ENCODE measurements at places on chromosomes 2 and 18.

DNA sequence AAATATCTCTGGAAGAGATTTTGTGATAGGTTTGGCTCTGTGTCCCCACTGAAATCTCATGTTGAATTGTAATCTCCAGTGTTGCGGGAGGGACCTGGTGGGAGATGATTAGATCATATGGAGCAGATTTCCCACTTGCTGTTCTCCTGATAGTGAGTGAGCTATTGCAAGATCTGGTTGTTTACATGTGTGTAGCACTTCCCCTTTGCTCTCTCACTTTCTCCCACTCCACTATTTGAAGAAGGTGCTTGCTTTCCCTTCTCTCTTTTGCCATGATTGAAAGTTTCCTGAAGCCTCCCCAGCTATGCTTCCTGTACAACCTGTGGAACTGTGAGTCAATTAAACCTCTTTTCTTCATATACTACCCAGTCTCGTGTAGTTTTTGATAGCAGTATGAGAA lies 97.0 kb upstream of the FN1 start:
- DNase-seq: peak; percentile 71

DNA sequence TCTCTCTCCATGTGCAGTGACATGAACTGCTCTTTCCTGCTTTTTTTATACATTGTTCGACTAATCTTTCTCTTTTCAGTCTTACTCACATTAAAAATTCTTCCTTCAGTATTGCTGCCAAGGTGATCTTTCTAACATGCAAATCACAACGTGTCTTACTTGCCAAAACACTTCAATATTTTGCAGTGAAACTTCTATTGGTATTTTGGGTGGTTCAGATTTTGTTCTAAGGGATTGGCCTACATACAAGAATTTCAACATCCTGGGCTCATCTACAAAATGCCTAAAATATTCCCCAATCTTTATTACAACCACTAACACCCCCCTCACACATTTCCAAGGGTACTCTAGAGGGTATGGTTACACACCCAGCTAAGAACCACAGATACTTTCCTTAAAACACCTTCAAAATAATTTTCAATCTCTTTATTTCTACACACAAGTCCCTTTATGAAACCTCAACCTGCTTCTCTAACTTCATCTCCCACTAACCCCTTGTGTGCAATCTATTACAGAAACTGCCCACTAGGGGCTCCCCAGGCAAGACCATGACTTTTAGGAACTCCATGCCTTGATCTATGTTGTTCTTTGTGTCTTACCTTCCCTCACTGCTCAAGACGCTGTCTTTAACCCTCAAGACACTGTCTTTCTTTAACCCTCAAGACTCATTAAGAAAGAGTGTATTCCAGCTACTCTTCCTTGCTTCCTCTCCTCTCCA lies 50.9 kb downstream of the COL3A1 start:
- DNase-seq: no peak

GRCh38 chr2:136327162-136327852 lies 209.4 kb upstream of the CXCR4 start:
- DNase-seq: no peak

DNA sequence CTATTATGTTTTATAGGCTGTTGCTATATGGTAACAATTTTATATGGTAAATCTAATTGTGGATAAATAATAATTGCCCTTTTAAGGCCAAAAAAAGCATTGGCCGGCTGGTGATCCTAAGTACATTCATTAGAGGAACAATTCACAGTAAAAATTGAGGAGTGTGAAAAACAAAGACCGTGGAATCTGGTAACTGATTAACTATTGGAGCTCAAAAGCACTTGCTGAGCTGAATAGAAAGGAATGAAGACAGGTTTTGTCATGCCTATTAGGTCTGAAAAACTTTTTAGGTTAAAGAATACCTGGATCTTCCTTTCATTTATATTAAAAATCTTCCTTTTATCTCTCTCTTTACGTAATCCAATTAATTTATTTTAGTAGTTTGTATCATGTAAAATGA lies 18.5 kb upstream of the RBBP8 start:
- DNase-seq: no peak

GRCh38 chr2:69491864-69492263 lies 54.6 kb upstream of the NFU1 start:
- DNase-seq: no peak

- no peak for DNase-seq
These were observed 1.5 kb downstream of the ODC1 start for GRCh38 chr2:10446631-10447030.

DNA sequence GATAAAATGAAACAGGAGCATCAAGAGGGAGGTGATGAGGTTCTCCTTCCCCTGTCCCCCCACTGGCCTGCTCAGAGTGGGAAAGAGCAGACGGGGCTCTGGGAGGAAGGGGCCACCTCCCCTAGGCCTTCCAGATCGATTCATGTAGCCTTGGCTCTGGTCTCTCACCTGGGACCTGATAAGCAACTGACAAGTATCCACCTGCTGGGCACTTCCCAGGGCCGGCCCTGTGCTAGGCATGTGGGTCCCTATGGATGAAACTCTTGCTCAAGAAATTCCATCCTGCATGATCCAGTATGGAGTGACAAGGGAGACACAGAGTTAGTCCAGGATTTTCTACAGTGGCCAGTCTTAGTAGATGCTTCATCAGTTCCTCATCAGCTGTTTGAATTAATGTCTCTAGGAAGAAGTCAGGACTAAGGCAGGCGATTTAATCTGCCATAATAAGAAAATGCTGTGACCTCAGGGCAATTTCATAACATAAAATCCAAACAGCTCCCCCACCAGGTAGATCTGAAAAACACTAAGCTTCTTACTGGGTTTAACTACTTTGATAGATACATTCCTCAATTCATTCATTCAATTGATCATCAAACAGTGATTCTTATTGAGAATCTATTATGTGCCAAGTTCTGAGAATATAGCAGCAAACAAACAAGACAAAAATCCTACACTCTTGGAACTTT lies 44.7 kb upstream of the ZFP36L2 start:
- no peak for DNase-seq

GRCh38 chr2:44940732-44941464 lies 604 bp upstream of the SIX3 start:
- no peak for DNase-seq

DNA sequence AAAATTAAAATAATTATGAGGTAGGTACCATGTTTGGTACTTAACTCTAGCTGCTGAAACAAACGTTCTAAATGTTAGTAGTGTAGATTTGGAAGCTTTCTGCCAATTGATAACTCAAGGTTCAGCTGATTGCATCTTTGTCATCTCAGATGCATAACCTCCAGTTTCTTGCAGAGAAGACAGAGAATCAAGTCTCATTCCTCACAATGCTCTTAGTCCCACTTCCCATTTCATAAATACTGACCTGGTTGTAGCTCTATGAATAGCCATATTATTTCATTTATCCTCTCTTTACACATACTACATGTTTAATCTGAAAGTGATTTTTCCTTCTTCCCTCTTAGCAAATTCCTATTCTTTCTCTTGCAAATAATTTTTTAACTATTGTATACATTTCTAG lies 178.5 kb upstream of the SETBP1 start:
- DNase-seq: no peak

GRCh38 chr18:68427951-68428401 lies 286.9 kb downstream of the TMX3 start:
- DNase-seq: no peak

DNA sequence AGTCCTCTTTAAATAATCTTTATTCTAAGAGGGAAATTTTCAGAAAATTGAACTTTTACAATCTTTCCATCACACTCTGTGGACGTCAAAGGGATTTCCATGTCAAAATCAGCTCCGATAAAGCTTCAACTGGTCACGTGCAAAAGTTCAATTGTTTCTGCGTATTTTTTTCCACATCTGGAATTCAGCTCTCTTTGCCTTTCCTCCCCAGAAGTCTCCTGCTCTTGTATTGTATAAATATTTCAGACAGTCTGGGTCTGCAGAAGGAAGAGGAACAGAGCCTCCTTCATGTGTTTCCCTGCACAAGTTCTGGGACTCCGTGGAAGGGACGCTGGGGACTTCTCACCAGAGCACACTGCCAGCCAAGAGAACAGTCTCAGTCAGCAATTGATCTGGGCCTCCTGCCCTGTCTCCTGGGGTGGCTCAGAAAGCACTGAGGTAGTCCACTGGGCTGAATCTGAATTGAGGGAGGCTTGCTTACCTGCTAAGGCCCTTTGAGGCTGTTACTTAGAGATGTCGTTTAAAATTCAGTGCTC lies 251.5 kb downstream of the TFCP2L1 start:
- DNase-seq: no peak

GRCh38 chr2:28423856-28424605 lies 31.4 kb downstream of the FOSL2 start:
- peak; percentile 85 for DNase-seq

- DNase-seq: no peak
These were observed 29.5 kb upstream of the SEMA4C start for GRCh38 chr2:96899413-96899741.

DNA sequence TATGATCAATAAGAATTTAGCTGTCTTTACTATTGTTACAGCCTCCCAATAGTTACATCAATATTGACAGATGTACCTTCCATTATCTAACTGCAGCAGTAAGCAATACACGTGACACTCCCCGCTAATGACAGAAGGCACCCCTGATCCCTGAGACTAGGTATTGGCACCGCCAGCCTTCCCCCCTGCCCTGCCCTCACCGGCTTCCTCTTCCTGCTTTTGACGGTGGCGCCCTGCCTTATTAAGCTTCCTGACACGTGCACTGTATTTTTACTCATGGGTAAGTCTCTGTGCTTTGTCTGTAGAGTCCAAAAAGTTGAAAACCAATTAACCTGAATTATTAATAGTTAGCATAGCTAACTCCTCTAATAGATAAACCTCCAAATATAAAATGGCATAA lies 223.5 kb downstream of the EIPR1 start:
- DNase-seq: no peak

- DNase-seq: peak; percentile 64
These were observed 98.7 kb downstream of the ACVR1 start for GRCh38 chr2:157777427-157777826.

DNA sequence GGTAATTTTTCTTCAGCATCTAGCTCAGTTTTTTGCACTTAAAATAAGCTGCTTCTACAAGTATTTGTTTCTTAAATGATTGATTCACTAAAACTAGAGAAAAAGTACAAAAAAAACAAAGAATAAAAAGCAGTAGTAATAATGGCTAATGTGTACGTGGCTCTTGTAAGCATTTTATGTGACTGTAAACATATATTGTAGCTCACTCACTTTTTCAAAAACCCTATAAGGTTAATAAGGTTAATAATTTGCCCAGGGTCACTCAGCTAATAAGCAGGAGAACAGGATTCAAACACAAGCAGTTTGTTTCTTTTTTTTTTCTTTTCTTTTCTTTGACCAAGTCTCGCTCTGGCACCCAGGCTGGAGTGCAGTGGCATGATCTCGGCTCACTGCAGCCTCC lies 67.5 kb downstream of the RMDN2 start:
- DNase-seq: no peak

- DNase-seq: no peak
These were observed 735.9 kb downstream of the ERBB4 start for GRCh38 chr2:211802666-211803065.

DNA sequence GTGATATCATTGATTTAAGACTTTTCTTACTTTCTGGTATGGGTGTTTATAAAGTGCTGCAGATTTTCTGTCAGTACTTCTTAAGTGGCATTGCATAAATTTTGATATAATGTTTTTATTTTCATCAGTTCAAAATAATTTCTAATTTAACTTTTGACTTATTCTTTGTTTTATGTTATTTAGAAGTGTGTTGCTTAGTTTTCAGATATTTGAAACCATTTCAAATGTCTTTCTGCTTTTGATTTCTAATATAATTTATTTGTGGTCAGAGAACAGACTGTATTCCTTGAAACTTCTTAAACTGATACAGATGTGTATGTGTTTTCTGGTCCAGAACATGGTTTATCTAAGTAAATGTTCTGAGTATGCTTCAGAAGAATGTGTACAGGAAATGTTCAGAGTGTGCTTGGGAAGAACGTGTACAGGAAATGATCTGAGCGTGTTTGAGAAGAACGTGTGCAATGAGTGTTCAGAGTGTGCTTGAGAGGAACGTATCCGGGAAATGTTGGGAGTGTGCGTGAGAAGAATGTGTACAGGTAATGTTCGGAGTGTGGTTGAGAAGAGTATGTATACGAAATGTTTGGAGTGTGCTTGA lies 265.7 kb upstream of the HS6ST1 start:
- no peak for DNase-seq

GRCh38 chr2:240713928-240714746 lies 22.5 kb downstream of the AQP12A start:
- DNase-seq: no peak

DNA sequence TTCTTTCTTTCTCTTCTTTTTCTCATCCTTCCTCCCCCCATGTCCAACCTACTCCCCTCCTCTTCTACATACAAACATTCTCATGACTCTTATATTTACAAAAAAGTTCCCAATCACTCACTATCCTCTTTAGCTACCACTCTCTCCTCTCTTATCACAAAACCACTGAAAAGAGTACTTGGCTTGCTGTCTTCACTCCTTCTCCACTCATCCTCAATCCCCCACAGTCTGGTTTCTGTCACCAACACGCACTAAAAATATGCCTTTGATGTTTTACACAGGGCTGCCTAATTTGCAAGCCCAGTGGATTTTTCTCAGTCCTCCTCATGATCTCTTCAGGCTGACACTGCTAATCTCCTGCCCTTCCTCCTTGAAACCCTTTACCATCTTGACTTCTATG lies 159.5 kb downstream of the TNS1 start:
- DNase-seq: no peak

- DNase-seq: peak; percentile 35
These were observed 280.9 kb downstream of the NEDD4L start for GRCh38 chr18:58324824-58325480.

- no peak for DNase-seq
These were observed 38.4 kb downstream of the ZAP70 start for GRCh38 chr2:97751752-97752151.

GRCh38 chr2:168501466-168502065 lies 45.5 kb downstream of the CERS6 start:
- no peak for DNase-seq

DNA sequence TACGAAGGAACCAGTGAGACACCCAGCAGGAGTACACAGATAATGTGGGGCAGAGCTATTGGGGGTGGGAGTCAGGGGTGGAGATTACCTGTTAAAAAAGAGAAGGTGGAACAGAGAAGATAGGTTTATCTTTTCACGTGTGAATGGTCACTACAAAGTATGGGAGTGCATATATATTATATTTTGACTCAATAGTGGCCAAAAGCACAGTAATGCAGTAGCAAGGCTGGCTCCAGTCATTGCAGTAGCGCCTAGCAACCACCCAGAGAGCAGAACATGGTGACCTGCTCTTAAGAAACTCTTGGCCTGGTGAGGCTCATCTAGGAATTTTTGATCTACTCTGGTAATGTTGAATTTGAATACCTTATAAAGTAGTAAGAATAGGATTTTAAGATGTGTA lies 1.0 kb downstream of the IMPACT start:
- DNase-seq: no peak

GRCh38 chr2:97745474-97746174 lies 32.2 kb downstream of the ZAP70 start:
- no peak for DNase-seq

- no peak for DNase-seq
These were observed 39.9 kb upstream of the KLF11 start for GRCh38 chr2:10003206-10004125.
